ENCODE measurements at places on chromosomes 7 and 10.

DNA sequence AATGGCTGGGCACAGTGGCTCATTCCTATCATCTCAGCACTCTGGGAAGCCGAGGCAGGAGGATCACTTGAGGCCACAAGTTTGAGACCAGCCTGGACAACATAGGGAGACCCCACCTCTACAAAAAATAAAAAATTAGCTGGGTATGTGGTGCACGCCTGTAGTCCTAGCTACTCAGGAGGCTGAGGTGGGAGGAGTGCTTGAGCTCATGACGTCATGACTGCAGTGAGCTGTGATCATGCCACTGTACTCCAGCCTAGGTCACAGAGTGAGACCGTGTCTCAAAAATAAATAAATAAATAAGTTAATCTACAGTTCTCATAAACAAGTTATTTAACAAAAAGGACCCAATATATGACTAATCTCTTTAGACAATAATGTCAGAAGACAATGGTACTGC is 76.2 kb downstream of the TPK1 start:
- no peak for DNase-seq

DNA sequence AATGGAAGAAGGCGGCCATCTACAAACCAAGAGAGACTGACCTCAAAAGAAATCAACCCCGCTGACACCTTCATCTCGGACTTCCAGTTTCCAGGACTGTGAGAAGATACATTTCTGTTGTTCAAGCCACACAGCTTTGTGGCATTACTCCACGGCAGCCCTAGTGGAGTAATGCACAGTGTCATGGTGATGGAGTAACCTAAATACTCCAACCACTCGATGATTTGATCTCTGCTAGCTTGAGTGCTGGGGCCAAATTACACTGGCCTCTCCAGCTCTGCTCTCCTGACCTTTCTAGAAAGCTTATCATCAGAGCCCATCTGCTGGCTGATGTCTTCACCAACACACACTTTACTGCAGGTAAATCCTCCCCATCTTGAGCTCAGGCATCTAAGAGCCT is 52.2 kb downstream of the GALNT17 start:
- no peak for DNase-seq

- no peak for DNase-seq
Measured at GRCh38 chr10:88108115-88108610, 244.7 kb downstream of the PTEN start.

DNA sequence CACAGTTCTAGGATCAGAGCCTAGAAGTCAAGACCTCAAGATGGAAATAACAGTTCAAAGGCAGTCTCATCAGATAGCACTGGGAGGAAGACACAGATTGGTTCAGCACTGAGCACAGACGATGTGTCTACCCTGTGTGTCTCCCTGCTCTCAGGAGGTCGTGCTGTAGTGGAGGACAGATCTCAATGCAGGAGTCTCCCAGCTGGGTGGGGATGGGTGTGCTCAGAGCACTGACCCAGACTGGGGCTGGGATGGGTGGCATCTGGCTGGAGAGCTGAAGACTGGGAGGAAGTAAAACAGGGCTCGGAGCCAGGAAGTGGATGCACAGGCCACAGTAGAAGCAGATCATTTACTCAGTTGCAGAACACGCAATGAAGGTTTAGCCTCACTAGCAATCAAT is 69.5 kb upstream of the GDF10 start:
- no peak for DNase-seq

DNA sequence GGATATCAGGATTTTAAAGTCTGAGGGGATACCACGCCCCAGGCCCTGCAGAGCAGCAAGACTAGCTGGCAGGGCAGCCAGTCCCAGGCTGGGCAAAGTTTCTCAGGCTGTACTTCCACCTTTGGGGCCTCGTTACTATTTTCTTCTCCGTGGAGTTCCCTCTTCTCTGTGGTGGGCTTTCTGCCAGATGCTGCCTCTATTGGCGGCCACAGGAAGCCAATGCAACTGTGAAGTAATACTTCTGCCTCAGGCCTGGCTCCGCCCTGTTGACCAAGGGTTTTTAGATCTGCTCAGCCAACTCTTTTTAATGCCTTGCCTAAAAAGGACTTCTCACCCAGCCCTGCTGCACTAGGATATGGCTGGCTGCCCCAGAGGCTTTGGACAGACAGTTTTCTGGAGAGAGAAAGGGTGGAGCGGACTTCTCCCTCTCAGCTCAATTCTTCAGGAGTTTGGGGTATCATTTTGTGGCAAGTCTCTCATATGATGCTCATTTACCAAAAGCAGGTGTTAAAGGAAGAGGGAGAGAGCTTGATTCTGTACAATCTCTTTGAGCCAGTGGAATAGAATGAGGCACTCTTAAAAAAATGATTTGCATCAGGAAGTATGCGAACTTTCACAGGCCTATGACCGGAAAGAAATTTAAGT is 67.4 kb downstream of the HHEX start:
- no peak for DNase-seq

DNA sequence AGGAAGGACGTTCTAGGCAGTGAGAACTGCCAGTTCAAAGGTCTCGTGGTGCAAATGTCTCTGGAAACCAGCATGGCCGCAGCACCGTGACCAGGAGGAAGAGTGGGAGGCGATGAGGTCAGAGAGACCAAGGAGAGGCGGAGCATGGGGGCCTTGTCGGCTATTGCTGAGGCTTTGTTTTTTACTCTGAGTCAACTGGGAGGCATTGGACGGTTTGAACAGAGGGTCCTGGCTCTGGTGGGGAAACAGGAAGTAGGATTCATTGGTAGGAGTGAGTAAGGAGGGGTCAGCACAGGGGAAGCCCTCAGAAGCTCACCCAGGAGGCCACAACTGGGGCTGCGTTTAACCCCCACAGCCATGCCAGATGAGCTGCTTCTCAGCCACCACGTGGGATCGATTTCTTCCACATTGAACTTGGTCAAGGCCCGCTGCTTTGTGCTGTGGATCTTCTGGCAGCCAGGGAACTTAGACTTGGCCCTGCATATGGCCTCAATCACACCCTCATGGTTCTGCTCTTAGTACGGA is 22.2 kb upstream of the SH2B2 start:
- DNase-seq = no peak

- DNase-seq = no peak
Measured at GRCh38 chr7:146496657-146497056, 380.1 kb downstream of the CNTNAP2 start.

- DNase-seq = no peak
Measured at GRCh38 chr10:106608066-106608465, 556.4 kb downstream of the SORCS1 start.

DNA sequence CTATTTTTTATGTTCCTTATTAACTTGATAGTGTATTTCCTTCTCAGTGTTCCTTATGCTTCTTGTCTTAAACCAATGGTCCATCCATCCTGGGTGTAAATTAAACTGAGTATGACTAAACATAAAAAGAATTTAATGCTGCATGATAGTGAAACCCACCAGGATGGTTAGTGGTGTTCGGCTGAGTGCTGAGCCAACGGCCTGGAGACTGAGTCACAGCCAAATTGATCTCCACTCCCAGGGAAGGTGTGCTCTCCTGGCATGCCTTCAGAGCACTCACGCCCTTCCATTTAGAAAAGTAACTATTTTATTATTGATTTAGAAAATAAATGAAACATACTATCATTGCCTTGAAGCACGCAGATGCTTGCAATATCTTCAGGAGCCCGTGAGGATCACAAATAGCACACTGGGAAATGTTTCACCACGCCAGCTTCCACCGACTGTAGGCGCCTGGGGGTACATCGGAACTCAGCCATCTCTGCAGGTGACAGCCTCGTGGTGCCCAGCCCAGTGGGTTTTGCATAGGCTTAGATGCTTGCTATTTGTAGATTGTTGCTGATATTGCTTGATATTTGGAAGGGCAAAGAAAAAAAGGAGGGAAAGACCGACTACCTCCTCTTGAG is 40.0 kb upstream of the LOXL4 start:
- no peak for DNase-seq

- no peak for DNase-seq
Measured at GRCh38 chr10:126012485-126012884, 116.1 kb downstream of the FANK1 start.

GRCh38 chr10:64468219-64468618 is 947.0 kb downstream of the REEP3 start:
- DNase-seq = no peak

- DNase-seq = no peak
Measured at GRCh38 chr10:1824928-1825327, 87.6 kb upstream of the ADARB2 start.

DNA sequence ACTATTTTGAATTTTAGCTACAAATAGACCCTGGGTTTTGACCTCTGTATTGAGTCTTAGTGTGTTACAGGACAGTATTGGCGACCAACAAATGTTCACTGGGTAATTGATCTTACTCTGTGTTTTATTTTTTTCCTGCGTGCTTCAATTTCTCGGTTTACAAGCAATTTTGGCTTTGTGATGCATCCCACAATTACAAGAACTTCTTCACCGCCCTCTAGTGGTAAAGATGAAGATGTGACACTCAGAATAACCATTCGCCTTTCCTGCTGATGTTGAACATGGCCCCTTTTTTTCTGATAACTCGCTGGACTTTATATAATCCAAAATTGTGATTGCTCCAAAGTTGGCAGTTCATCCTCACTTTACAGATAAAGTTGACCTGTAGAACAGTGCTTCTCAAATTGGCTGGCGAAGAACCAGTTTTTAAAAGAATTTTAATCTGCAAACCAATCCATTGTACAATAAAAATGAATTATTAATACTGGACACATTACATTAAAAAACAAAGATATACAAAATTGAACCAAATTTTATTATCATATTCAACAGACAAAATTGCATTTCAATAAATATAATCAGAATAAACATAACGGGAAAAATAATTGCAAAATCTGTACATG is 20.2 kb upstream of the SMC3 start:
- no peak for DNase-seq

DNA sequence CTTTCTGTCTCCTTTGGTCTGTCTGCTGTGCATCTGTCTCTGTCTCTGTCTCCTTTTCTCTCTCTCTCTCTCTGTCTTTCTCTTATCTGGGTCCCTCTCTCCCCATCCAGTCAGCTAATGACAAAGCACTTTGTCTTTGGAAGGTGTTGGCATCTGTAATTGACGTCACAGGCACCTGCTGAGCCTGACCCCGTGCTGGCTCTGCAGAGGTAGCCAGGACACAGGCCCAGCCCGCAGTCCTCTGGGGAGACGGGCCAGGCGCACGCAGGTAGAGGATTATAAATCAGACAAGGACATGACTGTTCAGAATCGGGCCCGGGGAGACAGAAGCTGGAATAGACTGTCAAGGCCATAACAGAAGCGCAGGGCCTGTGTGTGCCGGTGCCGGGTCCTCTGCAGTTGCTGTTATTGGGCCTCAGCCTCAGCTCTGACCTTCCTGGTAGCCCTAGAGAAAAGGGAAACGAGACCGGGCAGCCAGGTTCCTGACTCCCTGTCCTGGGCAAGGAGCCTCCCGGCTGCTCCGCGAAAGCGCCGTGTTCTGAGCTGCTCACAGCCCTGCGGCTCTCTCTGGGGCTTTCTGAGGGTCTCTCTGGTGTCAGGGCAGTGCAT is 10.7 kb upstream of the PSMG3 start:
- DNase-seq = no peak

- DNase-seq = no peak
Measured at GRCh38 chr7:44760034-44760580, 11.5 kb downstream of the ZMIZ2 start.

DNA sequence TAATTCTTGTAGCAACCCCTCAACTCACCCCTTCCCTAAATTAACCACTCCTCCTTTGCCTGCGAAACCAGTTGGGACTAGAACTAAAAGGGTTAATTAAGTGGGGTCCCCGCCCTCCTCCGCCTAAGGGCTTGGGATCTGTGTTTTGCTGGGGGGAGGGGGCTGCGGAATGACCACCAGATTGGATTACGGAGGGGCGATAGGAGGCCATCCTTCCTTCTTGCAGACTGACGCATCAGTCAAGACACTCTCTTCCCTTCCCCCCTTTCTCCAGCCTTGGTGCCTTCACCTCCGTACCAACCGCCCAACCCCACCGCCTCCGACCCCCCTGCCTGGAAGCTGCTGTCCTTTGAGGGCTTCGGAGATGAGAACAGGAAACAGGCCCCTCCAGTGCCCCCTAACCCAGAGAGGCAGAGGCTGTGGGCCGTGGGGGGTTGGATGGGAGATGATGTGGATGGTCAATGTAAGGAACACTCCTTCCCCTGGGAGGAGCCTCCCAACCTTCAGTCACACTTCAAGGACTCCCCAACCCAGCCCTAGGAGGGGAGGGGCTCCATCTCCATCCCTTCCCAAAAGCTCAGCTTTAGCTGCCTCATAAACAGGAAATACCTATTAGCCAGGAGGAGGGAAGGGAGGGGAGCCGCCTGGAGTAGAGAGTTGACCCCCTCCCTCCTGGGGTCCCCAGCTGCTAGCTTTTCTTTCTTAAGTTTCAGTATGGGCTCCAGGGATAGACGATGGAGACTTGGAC is 997 bp upstream of the LDB1 start:
- no peak for DNase-seq

- DNase-seq = no peak
Measured at GRCh38 chr10:52477305-52477704, 163.2 kb downstream of the DKK1 start.

DNA sequence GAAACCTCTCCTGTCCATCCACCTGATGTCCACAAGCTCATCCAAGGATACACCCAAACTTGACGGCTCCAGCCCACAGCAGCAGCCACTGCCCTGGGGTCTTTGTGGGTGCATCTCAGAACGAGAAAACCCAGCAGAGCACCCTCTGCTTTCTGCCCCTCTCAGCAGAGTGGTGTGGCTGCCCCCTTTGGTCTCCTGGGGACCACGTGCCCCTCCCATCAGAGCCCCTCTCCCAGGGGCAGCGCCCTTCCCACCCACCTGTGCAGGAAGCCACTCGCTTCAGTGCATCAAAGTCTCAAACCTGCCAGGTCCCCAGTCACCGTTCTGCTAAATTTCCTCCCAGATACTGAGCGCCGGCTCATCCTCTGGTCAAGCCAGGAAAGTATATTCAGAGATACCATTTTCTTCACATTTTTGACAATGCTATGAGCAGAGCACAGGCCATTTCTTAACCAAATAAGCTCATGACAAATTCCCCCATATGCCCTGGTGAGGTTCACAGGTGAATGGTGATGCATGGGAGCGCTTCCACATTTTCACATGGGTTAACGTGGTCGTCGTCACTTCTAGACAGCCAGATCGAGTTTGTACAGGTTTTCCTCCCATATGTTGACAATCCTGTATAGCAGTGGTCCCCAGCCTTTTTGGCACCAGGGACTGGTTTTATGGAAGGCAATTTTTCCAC is 32.4 kb downstream of the CAMK2B start:
- no peak for DNase-seq

- no peak for DNase-seq
Measured at GRCh38 chr7:42203336-42203735, 33.7 kb downstream of the GLI3 start.

Data from stimulated activated CD4-positive, alpha-beta T cell treated with anti-CD3 and anti-CD28 coated beads, Interleukin-4, amount 100 ng/mL, for 48 hours (primary cell).